ENCODE measurements at places on chromosomes 12 and 14.

- DNase-seq: no peak
These were observed 47.4 kb downstream of the ST8SIA1 start for GRCh38 chr12:22287101-22287500.

- DNase-seq: no peak
These were observed 7.8 kb upstream of the TUBA1B start for GRCh38 chr12:49138999-49139398.

DNA sequence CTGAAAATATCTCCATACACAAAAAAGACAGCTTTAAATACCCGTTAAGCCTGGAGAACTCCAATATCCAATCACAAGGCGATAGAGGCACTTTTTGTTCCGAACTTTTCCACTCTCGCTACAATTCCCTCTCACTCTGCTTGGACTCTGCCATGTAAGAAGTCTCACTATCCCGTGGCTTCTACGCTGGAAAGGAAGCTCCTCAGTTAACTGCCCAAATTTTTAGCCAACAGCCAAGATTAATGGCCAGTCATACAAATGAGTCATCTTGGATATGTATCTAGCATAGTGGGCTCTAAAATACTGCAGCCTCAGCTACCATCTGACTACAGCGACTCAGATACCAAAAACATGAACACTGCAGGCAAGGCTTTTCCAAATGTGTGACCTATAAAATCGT, 45.5 kb upstream of the RERGL start:
- peak; percentile 4 for DNase-seq

DNA sequence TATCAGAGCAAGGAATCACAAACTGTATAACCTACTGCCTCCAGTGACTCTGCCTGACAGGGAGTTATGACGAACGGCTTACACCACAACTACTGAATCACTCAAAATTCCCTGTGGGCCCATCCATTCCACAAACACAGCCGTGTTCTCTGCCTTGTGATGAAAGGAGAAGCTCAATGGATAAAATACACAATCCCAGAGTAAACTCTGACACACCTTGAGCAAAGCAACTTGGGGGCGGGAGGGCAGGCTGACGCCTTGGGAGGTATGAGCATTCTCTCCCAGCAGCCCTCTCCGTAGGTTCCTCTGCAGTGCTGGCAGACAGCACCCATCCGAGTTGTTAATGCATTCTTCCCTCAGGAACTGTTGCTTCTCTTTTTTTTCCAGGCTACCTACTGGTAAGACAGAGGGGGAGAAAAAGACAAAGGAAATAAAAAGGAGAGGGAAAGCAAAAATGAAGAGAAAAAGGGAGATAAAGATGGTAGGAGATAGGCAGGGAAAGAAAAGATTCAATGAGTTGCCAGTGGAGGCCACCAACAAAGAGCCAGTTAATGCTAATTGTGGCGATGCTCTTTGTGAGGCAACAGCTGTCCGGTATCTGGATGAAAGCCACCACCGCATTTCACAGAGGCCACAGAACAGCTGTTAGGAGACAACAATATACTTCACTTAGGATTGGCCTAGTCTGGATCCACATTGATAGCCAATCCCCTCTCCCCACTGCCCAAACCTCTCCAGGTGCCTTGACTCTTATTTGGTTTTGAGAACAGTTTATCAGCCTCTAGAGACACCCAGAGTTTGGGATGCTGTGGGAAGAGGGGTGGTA, 4.7 kb upstream of the DIO2 start:
- DNase-seq: peak; percentile 82

DNA sequence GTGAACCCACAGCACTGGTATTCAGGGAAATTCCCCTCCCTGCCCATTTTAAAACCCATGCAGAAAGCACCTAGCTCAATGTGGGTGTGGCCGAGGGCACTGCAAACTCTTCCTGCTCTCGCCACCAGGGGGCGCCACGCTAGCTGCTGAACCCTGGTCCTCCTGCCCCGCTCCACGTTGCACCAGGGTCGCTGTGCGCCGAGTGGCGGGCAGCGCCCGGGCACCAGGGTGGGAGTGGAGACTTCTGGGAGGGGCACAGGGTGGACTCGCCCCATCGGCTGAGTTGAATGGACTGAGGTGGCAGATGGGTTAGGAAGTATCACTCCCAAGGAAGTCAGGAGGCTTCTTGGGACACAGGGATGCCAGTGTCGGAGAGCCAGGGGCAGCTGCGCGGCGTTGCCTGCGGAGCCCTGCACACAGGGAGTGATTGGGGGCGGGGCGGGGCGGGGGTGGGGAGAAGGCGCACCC, 48.1 kb upstream of the BCL11B start:
- no peak for DNase-seq

DNA sequence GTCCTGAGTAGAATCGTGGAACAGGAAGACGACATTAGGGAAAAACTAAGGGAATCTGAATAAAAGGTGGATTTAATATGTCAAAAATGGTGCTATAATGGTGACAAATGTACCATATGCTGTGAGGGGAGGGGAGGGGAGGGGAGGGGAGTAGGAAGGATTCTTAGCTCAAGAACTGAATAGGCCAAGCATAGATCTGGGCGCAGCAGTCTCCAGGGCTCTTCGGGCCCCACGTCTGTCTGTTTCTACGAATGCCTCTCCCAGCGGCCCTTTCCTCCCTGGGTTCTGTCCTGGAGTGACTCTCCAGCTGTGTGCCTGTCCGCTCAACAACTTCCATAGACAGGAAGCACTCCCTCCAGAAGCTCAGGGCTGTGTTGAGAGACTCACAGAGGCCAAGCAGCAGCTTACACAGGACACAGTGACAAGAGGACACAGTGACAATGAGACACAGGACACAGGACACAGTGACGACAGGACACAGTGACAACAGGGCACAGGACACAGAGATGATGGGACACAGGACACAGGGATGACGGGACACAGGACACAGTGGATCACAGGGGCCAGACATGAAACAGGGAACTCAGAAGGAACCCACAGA, 42.4 kb upstream of the PPP2R5C start:
- no peak for DNase-seq

DNA sequence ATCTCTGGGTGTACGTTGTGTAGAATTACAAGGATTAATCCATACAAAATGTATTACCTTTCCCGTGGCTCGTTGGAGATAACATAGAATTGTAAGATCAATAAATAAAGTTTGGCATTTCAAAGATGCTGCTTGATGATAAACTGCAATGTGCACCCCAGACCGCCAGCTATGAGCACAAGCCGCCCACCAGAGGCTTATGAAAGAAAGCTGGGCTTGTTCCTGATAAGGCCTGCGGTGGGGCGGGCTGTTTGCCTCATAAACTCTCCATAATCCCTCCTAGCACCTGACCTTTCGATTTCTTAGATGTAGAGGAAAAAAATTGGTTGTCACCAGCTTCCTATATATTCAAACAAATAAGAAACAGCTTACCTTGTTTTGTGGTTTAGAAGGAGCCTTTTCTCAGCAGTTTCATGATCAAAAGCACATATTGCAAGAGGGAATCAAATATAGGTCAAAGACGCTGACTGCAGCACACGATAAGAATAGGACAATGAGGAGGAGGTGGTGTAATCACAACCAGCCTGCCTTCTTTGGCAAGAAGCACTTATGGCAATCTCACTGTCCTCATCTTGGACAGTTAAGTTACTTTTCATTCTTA, 293.6 kb downstream of the RMST start:
- DNase-seq: no peak

DNA sequence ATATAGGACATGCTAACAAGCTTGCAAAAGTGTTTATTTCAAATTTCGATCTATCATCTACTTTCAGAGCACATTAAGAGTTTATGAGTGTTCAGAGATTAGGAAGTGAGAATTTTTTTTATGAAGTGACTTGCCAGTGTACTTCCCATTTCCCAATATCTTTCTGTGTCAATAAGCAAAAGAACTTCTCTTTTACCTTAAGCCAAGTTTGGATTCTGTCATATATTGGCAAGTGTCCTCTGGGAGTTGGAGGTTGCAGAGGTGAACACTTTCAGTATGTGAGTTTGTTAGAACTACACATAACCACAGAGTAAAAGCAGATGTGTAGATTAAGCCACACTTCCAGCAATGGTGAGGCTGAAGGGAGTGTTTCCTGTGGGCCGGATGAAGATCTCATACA, 16.6 kb upstream of the KLRF1 start:
- DNase-seq: no peak

Data from amniotic epithelial cell (primary cell).